ENCODE measurements at places on chromosomes 6 and 20.
A peak's percentile ranks its signal among the peaks of the same experiment; 100 is the strongest.

GRCh38 chr6:144624716-144625115 lies 339.6 kb downstream of the UTRN start:
- DNase-seq: no peak

DNA sequence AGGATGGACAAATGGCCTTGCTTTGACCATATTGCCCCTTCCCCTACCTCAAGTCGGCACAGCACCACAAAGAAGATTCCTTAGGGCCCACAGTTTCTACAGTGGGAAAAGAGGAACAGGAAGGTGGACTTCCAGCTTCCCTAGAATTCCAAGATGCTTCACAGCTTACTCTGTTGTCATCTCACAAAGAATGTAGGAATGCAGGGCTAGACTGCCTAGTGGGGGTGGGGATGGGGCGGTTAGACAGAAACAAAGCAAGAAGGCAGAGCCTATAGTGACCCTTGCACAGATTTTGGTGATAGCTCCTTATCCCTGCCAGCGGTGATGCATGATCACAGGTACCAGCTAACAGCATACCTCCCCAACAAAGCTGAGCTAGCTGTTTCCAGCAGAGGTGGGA lies 607.6 kb upstream of the MAN1A1 start:
- DNase-seq: no peak

DNA sequence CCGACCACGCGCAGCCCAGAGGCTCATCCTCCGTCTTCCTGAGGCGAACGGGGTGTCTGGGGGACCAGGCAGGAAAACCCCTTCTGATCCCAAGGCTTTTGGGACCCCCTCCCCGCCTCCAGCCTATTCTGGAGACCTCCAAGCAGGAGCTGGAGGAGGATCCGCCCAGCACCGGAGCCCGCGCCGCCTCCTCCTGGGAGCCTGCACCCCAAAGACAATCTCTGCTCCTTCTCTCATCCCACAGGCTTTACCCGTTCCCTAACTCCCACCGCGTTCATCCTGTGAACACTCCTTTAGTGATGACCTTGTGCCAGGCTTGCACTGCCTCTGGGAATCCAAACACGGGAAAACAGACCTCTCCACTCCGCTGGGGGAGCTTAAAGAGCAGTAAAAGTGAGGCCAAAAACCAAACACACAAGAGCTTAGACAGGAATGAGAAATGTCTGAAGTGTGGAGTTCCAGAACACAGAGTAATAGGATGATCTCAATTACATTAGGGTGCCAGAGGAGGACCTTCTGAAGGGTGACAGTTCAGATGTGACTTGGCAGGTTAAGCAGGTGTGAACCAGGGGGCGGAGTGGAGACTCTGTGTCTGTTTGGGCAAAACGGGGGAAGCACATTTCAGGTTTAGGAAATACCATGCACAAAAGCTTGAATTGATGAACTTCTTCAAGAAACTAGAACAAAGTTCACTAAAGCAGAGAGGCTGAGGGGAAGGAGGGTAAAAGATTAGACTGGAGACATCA lies 7.6 kb downstream of the HLA-DRB5 start:
- no peak for DNase-seq

DNA sequence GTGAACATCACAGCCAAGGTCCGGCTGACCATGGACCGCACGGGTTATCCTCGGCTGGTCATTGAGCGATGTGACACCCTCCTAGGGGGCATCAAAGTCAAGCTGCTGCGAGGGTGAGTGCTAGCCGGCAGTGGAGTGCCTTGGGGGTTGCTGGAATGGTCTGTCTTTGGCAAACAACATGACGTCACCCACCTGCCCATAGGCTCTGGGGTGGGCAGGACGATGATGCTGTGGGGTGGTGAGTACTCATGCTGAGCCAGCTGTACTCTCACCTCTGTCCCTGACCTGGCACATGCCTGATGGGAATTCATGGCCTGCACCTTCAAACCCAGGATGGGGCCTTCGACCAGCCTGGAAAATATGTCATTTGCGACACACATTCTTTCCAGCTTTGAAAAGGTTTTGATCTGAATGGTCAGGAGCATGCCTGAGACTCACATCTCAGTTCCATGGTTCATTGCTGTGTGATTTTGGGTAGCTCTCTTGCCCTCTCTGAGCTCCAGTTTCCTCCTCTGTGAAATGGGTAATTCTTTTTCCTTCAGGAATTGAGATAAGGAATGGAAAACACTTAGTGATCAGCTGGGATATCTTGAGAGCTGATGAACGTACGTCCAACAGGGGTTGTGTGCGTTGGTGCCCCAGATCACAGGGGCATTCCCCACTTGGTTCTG lies 6.7 kb downstream of the BPIFB4 start:
- no peak for DNase-seq

- DNase-seq: peak; percentile 99
These were observed 100.0 kb downstream of the DST start for GRCh38 chr6:56542364-56543331.

DNA sequence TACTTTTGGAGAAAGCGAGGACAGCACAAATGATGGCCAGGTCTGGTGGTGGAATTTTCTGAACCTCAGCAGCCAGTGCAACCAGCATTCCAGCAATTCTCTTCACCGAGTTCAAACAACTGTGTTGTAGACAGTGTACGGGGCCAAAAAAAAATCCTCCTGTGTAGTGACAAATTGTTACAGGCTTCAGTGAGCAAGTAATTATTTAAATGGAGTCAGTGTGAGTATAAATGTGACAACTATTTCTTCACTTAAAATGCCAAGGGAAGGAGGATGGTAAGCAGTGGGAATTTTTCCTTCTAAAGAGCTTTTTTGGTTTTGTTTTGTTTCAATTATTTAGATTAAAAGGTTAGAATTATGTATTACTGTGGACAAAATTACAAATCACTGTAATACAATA lies 154.1 kb downstream of the TMEM242 start:
- DNase-seq: peak; percentile 64

Data from trophoblast cell (in vitro differentiated cells and primary cell).